ENCODE measurements at places on chromosomes 5 and 9.

GRCh38 chr9:111866976-111867375, 29.6 kb upstream of the UGCG start:
- no peak for DNase-seq

GRCh38 chr5:143837306-143837848, 25.4 kb downstream of the HMHB1 start:
- no peak for DNase-seq

- no peak for DNase-seq
Observed at GRCh38 chr9:134551644-134552348, 89.8 kb upstream of the COL5A1 start.

DNA sequence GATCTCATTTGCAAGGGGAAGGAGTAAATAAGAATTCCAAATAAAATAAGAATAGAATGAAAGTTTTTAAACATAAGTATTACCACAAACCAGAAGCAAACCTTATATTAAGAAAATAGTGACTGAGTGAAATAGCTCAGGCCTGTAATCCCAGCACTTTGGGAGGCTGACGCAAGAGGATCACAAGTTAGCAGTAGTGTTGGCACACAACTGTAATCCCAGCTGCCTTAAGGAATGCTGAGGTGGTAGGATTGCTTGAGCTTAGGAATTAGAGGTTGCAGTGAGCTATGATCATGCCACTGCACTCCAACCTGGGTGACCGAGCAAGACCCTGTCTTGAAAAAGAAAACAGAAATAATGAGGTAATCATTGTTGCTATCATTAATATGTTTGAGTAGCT, 47.0 kb downstream of the APC start:
- no peak for DNase-seq

DNA sequence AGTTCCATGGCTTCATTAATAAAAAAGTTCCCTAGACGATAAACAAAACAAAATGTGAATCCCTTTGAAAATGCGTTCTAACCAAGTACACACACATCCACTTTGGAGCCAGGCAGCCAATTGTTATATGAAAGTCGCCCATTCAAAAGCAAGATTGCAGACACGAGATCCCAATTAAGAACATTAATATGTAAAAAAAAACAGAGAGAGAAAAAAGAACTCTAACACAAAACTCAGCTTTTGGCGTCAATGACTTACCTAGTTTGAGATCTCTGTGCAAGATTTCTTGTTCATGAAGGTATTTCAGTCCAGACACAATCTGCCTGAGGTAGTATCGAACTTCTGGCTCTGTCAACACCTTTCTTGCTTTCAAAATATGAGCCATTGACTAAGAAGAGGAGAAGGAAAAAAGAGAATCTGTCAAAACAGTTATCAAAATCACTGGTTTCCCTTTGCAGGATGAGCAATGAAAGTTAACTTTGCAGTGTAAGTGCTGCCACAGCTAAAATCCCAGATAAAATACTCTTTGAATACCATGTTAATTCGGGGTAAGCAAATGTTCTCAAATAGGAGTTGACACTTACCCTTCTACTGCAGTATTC, 1.6 kb downstream of the PLK2 start:
- no peak for DNase-seq

DNA sequence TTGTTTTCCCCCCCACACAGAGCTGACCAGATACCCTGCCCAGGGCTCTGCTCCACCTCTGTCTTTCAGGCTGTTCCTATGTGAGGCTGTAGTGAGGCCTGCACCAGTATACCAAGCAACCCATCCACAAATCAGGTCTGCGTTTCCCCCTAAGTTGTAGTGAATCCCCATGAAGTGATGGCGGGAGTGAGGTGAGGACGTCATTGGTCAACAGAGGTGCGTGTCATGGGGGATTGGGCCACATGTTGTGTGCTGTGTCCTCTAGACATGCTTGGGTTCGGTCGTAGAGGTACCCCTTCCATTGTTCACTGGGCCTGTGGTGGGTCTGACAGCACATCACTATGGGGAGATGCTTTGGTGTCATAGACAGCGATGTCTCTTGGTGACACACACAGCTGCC, 184.6 kb downstream of the CACNA1B start:
- no peak for DNase-seq

DNA sequence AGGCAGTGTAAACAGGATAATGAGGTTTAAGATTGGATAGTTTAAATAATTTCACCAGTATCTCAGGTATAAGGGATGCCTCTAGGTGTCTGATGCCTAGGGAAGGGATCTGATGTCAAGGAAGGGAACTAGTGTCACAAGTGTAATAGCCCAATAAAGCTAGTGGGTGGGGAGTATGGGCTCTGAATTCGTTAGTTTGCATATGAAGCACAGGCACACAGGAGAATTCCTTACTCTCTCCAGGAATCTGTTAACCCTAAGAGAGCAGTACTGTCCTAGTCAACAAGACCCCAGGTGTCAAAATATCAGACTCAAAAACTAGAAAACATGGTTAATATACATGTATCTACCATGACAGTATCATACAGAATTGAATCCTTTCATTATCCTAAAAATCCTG, 352.5 kb upstream of the CYLC2 start:
- no peak for DNase-seq

DNA sequence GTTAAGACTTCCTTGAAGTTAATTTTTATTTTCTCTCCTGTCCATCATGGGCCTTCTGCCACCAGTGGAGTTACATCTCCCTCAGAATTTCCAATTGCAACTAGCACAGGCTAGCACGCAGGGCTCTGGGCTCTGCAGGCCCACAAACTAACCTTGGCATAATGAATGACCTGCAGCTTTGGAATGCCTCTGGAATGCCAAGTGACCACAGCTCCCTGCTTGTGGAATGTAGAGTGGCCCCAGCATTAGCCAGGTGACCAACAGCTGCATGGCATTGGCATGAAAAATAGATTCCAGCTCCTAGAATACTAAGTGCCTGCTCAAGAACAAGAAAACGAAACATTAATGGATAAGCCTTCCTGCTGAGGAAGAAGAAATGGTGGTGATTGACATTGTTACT, 726.1 kb downstream of the BRINP1 start:
- no peak for DNase-seq

DNA sequence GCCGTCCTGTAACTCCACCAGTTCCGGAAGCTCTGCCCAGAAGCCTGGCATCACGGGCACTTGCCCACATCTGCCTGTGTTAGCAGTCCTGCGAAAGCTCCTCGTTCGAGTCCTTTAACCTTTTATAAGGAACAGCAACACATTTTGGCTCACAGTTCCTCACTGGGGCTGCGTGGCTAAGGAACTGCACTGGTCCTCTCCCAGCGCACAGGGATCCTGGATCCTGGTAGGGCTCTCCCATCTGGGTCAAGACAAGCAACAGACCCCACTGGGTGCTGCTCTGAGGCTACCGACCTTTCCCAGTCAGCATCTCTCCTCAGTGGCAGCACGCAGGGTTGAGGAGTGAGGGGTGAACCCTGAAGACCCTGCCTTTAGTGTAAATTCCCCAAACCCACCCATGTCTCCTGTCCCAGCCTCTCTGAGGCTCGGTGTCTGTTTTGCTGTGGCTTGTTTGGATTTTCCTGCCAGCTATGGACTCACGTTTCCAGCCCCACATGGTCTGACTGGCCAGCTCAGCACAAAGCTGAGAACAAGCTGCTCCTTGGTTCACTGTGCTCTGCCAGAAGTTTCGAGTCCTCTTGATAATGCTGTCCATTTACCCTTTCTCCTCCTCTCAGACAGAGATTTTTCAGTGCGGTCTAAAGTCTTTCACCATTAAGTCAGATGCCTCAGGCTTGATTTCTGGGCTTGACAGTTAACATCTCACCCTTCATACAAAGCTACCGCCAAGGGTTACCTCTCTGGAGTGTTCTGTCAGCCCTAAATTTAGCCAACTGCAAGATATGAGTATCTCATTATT, 80.0 kb downstream of the AK8 start:
- no peak for DNase-seq

GRCh38 chr9:123964761-123965160, 34.8 kb upstream of the DENND1A start:
- DNase-seq: no peak

GRCh38 chr9:35920051-35920620, 10.8 kb downstream of the SPAAR start:
- DNase-seq: no peak

- no peak for DNase-seq
Observed at GRCh38 chr5:10974850-10975249, 213.8 kb upstream of the DAP start.

DNA sequence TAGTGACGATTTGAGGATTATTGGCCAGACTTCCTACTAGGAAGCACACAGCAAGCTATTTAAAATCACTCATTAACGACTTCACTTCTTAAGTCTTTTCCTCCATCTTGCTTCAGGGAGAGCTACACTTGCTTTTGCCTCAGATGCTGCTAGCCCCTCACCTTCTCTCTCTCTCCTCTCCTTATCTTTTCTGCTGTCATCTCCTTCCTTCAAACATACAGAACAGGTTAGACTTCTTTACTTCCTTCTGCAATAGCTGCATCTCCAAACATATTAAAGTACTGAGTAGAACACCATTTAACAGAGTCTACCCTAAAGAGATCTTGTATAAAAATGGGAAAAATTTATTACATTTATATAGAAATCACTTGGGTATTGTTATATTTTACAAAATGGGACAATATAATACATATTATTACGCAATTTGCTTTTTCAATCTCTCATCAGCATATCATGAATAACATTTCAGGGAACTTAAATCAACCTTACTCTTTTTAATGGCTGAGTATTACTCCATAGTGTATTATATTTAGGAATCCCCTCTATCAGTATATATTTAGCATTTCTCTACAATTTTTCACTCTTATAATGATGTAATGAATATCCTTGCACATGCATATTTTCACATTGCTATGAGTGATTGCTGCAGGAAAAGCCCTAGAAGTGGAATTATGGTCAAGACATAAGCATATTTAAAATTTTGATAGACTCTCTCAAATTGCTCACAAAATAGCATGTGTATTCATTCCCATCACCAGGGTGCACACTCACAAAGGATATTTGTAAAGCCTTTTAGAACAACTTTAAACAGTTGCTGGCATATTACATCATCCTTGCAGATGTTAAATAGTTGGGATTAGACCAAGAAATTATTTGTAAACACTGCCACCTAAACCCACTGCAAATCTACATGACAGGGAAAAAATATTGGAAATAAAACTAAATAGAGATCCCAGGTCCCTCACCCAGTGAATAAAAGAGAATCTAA, 164.5 kb upstream of the NFIB start:
- no peak for DNase-seq

DNA sequence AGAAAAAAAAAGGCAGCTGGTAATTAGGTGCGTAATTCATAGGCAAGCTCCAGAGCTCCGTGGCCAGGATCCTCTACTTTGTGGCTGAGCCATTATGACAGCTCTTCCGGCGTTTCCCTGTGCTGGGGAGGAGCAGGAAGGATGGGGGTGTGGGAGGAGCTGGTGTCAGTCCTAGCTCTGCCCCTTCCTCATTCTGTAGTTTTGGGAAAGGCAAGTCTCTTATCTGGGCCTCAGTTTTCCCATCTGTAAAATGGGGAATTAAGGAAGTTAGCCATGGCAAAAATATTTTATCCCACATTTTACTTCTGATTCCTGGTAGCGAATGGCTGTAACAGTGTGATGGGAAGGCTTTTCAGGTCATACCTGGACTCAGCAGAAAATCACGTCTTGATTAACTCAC, 81.1 kb downstream of the SEC61B start:
- no peak for DNase-seq

- no peak for DNase-seq
Observed at GRCh38 chr5:178328826-178329730, 96.5 kb upstream of the PHYKPL start.

GRCh38 chr5:39164016-39164415, 55.3 kb downstream of the FYB1 start:
- no peak for DNase-seq

DNA sequence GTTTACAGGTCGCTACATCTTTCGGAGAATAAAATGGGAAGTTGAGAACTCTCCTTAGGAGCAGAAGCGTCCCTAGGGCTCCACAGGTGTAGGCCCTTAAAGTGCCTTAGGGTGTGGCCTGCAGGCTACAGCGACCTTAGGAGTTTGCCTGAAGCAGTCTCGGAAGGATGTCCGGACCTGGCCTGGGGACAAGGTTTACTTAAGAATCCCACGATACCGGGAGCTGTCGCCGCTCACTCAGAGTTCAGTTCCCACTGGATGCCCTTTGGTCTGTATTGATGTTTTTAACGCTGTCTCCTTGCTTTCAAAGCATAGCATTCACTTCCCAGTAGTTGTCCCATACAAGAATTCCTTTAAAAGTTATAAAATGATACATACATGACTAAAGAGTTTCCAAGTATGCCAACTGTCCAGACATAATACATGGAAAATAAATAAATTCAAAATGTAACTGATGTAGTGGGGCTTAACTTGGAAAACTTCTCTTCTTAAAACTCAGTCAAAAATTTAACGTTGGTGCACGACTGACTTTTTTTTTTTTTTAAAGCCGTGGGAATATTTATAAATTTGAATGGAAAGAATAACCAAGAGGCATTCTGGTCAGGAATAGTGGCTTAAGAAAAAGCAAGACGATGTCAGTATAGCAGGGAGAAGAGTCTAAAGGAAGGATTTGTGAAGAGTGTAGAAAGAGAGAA, 848 bp downstream of the RAD50 start:
- peak; percentile 15 for DNase-seq

DNA sequence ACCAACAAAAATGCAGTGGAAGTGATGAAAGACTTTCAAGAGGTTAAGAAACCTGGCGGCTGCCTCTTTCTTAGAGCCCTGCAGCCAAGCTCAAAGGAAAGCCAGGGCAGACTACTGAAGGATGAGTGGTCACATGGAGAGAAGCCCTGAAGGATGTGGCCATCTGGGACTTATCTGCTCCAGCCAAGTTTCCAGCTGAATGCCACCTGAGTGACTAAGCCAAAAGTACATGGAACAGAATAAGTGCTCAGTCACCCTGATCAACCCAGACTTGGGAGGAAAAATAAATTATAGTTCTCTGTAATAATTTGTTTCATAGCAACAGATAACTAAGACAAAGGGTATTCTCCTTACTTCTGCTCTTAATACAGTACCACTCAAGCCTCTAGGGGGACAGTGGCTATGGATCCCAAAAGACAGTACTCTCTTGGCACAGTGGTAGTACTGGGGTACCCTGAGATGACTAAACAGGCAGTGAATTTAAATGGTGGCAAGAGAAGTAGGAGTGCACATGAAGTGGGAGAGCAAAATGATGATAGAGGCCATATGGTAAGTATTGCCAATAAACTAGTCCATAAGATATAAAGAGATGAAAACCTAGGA, 182.3 kb downstream of the ELAVL2 start:
- DNase-seq: no peak

DNA sequence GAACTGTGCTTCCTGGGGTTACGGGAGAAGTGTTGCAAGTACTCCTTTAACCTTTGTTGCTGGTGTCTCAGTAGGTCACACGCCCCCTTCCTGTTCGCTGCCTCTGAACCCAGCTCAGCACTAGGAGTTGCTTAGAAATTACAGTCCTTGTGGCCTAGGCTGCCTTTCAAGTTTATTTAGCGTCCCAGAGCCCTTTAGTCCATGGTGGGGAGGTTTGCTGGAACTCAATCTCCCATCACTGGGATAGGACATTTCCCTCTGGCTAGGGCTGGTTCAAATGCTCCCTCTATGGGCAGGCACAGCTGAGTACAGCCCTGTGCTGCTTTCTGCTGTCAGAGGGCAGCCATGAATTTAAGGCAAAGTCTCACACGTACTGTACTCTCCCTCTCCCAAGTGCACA, 4.7 kb downstream of the IFNA8 start:
- no peak for DNase-seq

- DNase-seq: no peak
Observed at GRCh38 chr9:99488131-99489059, 266.3 kb downstream of the SEC61B start.
